ENCODE measurements at places on chromosomes 12 and 14. TPM values are rescaled to one million over a fixed set of nuclear protein-coding genes. Genes with fewer than 3 reads are reported as not detected.

E2F7 gene
- 15.0 TPM for total RNA-seq

FAM90A1 gene
- not detected for total RNA-seq

SCNN1A gene
- total RNA-seq, result 0.43 TPM

LALBA gene
- total RNA-seq, result not detected

- no peak for DNase-seq
Measured at GRCh38 chr14:54890788-54891187, 11.8 kb downstream of the GCH1 start.

DNA sequence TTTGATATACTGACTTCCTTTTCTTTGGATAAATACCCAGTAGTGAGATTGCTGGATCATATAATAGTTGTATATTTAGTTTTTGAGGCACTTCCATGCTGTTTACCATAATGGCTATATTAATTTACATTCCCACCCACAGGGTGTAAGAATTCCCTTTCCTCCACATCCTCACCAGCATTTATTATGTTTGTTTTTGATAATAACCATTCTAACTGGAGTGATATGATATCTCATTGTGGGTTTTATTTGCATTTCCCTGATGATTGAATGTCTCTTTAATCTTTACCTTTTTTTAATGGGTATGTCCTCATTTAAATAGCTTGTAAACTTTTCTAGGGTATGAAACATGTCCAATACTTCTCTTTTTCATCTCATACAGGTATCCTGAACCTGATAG lies 11.6 kb upstream of the SAV1 start:
- DNase-seq, result no peak

DNA sequence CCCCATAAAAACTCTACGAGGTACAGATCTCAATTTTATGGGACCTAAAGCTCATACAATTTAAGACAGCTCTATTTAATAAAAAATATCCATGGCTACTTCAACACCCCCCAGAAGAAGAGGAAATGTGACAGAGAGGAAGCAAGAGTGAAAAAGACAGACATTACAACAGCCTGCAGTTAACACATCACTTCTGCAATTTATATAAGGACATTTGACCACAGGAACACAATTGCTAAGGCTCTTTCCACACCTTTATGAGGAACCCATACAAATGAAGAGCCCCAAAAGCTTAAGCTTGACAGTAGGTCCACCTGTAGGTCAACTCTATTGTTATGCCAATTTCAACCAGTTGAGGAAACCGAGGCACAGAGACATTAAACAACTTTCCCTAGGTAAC lies 5.6 kb downstream of the OR10P1 start:
- DNase-seq, result no peak

DNA sequence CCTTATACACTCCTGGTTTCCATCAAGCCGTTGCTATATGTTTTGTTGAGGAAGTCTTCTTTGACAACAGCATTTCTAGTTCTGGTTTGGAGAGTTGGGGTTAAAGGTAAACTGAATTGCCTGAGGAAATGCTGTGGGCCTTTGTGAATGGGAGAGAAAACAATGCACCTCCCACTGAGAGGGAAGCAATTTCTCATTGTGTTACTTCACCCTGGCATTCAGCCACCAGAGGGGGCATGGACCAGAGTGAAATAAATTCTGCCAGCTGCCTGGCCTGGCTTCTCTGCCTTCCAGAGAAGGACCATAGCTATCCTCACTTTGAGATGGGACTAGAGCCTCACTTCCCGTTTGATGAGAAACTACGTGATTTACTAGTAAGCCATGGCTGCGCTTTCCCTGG lies 475.3 kb downstream of the EGLN3 start:
- no peak for DNase-seq

- no peak for DNase-seq
Measured at GRCh38 chr12:103855036-103855712, 14.1 kb upstream of the NT5DC3 start.

DNA sequence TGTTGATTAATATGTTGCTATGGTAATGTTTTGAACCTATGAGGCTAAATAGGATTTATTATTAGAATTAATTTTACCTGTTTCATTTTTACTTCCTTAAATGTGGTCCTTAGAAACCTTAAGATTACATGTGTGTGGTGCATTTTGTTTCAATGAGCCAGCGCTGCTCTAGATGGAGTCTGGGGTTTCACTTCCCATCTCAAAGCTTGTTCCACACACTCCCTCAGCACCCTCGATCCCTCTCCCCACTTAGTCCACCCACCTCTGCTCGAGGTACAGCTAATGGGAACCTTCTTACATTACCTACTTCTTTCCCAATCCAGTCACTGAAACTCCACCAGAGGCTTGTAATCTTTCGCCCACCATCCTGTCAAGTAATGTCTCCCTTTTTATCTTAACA lies 205.2 kb downstream of the PAX9 start:
- DNase-seq, result no peak

GRCh38 chr12:28899951-28900350 lies 249.1 kb upstream of the FAR2 start:
- no peak for DNase-seq

- no peak for DNase-seq
Measured at GRCh38 chr14:98791661-98792060, 480.3 kb downstream of the BCL11B start.
